Right hindlimb (tissue), 1 donor: ENCODE measurements at places on chromosomes 3 and 15.

DNA sequence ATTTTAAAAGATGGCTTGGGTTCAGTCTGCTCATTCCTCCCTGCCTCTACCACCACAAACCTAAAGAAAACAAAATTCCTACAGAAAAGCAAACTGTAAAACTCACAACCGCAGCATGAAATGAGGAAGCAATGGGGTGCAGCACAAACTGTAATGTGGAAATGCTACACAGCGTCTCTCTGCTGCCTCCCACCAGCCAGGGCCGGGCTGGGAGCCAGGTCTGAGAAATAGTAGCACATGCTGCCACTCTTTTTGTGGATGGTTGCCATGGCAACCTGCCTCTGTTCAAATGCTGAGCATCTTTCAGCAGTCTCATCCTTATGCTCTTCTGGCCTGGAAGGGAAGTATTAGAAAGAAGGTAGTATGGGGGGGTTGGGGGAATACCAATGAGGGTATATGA is 55.4 kb downstream of the EOMES start:
- DNase-seq = peak; percentile 81

- DNase-seq = no peak
Observed at GRCh38 chr15:48437178-48437577, 105.9 kb downstream of the DUT start.

DNA sequence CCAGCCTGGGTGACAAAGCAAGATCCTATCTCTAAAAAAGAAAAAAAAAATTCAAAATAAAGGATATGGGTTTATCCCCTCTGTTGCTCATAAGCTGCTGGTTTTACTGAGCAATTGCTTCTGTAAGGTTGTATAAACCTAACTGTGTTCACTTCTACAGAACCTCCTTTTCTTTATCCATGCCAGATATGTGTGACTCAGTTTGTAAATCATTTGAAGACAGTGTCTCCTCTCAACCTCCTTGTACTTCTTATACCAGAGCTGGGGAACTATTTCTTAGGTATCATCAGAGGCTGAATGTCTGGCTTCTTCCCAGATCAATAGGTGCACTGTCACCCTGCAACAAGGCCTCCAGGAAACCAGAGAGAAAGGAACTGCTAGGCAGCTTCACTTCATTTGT is 273.8 kb downstream of the CD47 start:
- no peak for DNase-seq

DNA sequence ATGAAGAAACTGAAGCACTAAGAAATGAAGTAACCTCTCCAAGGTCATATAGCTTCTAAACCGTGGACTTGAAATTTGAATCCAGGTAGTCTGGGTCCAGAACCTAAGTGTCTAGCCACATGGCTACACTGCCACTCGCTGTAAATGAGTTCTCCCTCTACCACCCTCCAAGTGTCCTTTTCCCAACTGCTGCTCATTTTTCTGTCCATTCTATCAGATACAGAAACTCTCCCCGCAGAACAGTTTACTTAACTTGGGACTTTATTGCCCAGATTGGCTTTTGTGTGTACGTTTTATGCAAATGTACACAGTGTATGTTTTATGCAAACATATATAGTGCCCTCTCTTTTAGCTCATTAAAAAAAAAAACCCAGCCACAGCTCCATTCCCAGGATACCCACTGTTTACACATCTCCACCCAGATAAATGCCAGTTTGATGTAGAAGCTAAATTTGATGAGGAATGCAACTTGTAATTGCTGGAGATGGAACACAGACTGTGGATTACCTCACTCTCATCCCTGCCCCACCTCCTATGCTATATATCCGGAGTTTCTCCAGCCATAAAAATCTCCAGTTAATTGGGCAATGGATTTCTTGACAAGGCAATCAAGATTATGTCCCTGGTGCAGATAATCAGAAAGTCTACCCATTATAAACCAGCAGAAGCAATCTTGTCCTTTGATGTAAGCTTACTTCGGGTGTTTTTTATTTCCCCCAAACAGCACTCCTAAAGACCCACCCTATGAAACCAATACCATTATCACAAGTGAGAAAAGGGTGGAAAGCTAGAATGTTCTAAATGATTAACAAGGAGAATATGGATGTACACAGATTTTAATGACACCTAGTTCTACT is 42.0 kb downstream of the THBS1 start:
- DNase-seq = no peak

DNA sequence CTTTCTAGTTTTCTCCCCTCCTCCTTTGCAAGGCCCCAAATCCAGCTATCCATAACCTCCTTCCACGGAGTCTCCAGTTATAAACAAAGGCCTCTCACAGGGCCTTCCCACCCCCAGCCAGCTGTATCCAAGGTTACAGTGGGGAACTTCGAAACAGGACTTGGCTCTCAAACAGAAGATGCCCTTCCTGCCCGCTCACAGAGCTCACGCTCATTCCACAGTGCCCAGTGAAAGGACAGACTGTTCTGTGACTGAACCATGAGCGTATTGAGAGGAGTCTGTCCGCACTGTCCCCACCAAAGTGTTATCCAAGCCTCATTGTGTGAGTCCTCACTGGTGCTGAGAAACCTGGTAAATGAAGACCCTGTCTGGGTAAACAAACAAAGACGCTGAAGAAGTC is 35.4 kb downstream of the ARHGAP31 start:
- peak; percentile 42 for DNase-seq

DNA sequence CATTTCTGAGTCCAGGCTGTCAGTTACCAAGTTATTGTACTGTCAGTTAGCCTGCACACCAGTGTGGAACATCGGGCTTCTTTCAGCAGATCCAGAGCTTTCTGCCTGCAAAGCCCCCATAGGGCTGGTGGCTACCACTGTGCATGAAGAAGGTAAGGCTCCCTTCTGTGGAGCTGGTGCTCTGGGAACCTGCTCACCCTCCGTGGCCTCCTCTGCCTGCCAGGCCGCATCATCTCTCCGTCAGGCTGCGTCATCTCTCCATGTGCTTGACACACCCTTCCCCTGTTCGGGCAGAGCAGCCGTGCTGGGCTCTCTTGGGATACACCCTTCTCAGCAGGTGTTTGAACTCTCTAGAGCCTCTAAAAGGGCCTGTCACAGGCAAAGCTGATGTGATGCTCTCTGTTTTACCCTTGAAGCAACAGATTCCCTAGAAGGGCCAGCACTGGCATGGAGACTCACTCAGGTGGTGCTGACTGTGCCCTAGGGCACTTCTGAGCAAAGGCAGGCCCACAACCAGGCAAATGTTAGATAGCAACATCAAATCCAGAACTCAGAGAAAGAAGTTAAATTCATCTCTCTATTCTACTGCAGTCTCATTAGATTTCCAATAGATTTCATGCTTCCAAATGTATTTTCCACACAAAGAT is 261.1 kb downstream of the EPHB1 start:
- DNase-seq = no peak

- no peak for DNase-seq
Observed at GRCh38 chr3:52551118-52551517, 14.7 kb downstream of the UQCC5 start.

DNA sequence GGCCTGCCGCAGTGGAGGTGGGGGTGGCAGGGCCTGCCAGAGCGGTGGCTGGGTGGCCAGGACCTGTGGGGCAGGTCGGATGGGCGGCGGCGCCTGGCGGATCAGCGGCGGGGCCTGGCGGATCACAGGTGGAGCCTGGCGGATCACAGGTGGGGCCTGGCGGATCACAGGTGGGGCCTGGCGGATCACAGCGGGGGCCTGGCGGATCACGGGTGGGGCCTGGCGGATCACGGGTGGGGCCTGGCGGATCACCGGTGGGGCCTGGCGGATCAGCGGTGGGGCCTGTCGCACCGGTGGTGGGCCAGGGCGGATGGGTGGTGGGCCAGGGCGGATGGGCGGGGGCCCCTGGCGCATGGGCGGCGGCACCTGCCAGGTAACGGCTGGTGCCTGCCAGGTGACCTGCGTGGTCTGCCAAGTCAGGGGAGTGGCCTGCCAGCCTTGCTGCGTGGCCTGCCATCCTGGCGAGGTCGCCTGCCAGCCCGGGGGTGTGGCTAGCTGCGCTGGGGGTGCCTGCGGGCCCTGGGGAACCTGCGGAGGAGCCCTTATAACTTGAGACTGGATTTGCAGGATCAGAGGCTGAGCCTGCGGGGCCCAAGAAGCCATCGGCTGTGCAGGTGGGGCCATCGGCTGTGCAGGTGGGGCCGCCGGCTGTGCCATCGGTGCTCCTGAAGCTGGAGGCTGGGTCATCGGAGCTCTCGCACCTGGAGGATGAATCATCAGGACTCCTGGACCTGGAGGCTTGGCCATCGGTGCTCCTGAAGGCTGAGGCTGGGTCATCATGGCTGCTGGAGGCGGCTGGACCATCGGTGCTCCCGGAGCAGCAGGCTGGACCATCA is 1.3 kb downstream of the MAGEL2 start:
- DNase-seq = no peak

DNA sequence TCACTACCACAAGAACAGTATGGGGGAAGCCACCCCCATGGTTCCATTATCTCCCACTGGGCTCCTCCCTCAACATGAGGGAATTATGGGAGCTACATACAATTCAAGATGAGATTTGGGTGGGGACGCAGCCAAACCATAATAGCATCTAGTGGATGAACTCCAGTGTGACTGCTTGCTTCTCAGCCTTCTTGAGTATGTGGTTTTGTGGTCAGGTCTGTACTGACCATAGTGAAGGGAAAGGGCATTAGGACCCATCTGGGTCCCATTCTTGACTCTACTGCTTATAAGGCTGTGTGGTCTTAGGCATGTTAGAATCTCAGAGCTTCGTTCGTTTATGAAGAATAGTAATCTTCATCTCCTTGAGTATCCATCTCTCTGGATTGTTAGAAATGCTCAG is 81.4 kb downstream of the CGNL1 start:
- no peak for DNase-seq

DNA sequence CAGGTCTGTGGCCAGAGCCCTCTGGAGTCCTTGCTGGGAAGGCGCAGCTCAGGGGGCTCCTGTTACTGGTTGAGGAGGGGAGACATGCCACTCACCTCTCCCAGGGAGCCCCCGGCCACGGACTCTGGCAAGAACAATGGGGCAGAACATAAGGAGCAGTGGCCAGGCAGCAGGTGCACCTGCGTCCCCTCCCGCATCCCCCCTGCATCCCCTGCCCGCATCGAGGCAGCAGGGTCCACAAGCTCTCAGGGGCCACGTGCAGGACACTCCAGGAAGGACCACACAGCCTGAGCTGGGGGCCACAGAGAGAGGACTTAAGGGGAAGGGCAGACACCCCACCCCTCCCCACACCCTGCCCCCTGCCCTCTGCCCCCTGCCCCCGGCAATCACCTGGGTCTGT is 73.0 kb downstream of the TFRC start:
- DNase-seq = no peak

GRCh38 chr3:152309535-152310307 is 41.0 kb downstream of the MBNL1 start:
- no peak for DNase-seq

DNA sequence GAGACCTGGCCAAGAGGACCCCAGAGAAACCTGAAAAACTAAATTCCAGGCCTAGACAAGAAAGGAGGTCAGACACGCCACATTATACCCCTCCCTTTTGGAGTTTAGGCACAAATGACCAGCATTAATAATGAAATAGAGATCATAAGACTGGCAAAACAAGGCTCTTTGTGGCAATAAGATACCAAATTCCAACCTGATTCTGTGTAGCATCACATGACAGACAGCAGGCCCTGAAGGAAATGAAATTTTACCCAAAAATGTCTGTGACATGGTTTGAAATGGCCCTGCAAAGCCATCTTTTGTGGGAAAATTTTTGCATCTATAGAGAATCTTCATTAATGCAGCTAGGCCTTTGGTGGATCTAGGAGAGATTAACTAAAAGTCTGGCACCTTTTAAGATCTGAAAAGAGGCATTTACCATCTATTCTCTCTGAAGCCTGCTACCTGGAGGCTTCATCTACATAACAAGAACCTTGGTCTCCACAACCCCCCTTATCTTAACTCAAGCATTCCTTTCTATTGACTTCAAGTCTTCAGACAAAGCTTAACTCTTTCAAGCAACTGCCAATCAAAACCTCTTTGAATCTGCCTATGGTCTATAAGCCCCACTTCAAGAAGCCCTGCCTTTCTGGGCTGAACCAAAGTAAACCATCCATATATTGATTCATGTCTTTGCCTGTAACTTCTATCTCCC is 8.0 kb downstream of the FAM174B start:
- no peak for DNase-seq

GRCh38 chr3:16548721-16549120 is 35.2 kb upstream of the RFTN1 start:
- no peak for DNase-seq

DNA sequence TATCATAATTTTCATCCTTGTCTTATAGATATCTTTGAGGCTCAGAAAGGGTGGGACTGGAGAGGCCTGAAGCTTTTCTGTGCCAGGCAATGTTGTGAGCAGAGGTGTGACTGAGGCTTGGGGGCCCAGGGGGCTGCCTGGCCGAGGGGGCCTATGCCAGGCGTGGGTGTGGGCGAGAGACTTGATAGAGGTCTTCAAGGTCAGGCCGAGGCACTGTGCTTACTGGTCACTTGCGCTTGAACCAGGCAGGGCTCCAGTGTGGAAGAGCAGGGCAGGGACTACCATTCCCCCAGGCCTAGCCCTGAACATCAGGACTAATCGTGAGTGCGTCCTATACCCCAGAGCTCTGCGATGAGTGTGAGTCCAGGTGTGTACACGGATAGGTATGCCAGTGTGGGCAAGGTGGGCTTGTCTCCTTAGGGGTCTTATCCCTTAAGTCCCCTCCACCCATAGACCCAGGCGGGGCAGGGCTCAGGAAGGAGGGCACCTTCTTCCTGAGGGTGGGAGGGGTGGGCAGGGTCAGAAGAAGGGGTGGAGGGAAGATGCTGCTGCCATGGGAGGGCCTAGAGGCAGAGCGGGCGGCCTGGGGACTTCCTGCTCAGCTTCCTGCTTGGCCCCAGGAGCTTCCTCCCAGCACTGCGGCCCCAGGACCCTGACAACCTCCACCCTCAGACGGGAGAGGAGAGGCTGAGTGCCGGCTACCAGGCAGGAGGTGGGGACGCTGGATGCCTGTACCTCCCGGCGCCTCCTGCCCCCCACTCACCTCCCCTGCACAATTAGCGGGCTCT is 84.7 kb downstream of the LINGO1 start:
- DNase-seq = no peak

DNA sequence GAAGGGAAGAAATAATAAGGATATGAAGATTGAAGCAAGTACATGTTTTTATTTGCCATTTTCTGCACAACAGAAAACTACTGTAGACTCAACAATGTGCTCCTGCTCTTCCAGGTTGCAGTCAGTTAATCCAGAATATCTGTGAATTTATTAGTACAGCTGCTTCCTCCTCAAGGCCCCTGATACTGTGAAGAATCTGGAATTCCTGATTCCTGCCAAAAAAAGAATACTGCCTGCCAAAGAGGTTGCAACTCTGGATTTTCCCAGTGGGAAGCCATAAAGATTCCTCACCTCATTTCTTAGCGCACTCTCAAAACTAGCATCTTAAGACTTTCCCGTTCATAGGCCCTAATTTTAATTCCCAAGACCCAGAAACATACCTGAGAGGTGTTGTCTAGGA is 33.6 kb upstream of the LRRC3B start:
- DNase-seq = peak; percentile 60

- DNase-seq = no peak
Observed at GRCh38 chr3:102141096-102141927, 292.0 kb downstream of the NFKBIZ start.

- no peak for DNase-seq
Observed at GRCh38 chr3:31848163-31848818, 132.8 kb downstream of the OSBPL10 start.
